Activated CD4-positive, CD25-positive, alpha-beta regulatory T cell treated with anti-CD3 and anti-CD28 coated beads, Interleukin-2, amount 50 U/mL, for 24 hours (primary cell): ENCODE measurements at places on chromosomes 16 and 17.

GRCh38 chr16:8530752-8531384 lies 59.4 kb downstream of the TMEM114 start:
- ATAC-seq, result no peak

GRCh38 chr17:66604376-66604775 lies 230.5 kb upstream of the CACNG5 start:
- ATAC-seq, result no peak

DNA sequence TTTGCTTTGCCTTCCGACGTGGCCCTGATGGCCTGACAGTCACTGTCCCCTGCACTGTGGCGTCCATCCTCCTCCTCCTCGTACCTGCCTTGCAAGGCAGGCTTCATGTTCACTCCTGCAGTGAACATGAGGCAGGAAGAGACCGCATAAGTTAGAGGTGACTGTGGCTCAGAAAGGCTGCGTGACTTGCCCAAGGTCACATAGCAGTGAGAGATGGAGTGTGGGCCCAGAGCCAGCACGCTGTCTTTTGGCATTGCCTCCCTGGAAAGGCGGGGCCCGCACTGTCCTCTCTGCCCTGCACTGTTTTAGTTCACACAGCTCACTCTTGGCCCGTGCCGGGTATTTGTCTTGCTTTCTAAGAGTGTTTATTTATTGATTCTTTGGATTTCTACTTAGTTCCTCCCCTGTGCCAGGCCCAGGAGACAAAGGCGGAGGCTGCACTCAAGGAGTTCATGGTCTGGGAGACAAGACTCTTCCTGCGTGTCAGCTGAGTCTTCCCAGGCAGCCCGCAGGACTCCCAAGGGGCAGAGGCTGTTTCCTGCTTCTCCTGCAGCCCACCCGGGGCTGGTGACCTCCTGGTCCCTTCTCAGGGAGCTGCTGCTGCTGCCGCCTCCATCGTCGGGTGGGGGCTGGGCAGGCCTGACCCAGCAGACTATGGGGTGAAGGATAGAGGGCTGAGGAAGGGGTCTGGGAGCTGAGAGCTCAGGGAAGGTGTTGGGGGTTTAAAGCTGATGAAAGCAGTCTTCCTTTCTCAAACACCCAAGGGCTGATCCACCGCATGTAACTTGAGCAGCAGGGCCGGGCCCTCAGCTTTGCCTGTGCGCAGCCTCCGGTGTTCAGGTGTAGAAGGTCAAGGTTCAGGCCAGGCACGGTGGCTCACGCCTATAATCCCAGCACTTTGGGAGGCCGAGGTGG lies 12.7 kb downstream of the CYGB start:
- no peak for ATAC-seq

- ATAC-seq, result no peak
These were observed 41.1 kb downstream of the NDEL1 start for GRCh38 chr17:8476741-8477140.

DNA sequence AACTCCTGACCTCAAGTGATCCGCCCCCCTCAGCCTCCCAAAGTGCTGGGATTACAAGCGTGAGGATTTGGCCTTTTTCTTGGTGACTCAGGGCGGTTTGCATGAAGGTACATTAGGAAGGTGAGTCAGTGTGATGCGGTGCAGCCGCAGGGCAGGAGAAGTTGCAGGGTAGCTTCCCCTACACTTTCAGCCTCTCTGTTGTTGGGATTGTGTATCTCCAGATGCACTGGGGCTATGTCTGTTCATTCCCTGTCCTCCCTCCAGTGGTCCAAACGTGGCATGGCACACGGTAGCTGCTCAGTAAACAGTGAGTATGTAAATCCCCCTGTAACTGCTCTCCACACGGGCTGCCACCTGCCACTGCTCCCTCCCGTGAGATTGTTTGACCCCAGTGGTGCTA lies 109.1 kb upstream of the CDC42EP4 start:
- no peak for ATAC-seq

DNA sequence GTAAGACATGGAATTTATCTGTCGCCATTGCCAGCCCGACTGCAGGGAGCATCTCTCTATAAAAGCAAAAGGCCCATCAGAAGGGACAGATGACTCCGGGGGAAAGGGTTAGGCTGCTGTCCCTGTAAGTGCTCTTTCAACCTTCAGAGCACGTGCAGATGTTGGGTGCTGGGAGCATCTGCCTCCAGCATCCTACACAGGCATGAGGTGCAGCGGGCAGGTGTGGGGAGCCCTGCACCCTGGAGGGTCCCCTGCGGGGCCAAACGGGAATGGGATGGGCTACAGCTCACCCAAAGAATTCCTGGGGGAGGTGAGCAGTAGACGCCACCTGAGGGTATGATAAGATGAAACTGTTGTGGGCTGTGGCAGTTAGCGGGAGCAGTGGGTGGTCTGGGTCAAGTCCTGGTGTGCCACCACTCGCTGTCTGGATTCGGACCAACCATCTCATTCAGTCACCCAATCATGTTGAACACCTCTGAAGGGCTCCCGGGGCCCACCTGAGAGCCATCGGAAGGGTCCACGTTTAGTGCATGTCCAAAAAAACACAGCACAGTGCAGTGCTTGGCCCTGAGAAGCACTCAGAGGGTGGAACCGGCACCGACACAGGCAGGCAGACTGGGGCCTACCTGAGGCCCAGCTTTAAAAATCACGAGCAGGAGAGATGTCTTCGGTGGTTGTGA lies 3.8 kb downstream of the SMCR8 start:
- ATAC-seq, result no peak
